ENCODE measurements at places on chromosomes 7 and 10. TPM values are rescaled to one million over a fixed set of nuclear protein-coding genes. Genes with fewer than 3 reads are reported as not detected.

GRCh38 chr7:134022286-134022911, 104.7 kb upstream of the LRGUK start:
- no peak for DNase-seq

The FAM237B gene
- total RNA-seq, result not detected

DNA sequence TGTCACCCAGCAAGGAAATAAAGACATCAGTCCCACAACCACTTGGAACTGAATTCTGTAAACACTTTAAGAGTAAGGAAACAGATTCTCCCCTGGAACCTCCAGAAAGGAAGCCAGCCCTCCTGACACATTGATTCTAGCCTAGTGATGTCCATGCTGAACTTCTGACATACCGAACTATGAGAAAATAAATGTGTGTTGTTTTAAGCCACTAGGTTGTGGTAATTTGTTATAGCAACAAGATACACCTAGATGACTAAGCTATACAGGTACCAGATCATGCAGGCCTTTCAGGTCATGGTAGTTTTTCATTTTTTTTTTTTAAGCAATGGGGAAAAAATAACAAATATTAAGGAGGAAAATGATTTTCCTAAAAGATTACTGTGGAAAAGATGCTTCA, 37.6 kb upstream of the LRRTM3 start:
- DNase-seq, result no peak

- DNase-seq, result no peak
These were observed 142.1 kb downstream of the GRID1 start for GRCh38 chr10:86224354-86225102.

- no peak for DNase-seq
These were observed 87.7 kb upstream of the PRKCQ start for GRCh38 chr10:6667679-6668270.

The ZNF727 gene
- total RNA-seq, result 1.8 TPM

The SEMA4G gene
- 0.86 TPM for total RNA-seq

GRCh38 chr10:23441251-23441650, 2.4 kb downstream of the OTUD1 start:
- DNase-seq, result no peak

The SCART1 gene
- 0.51 TPM for total RNA-seq
